ENCODE measurements at places on chromosomes 2 and 18.

DNA sequence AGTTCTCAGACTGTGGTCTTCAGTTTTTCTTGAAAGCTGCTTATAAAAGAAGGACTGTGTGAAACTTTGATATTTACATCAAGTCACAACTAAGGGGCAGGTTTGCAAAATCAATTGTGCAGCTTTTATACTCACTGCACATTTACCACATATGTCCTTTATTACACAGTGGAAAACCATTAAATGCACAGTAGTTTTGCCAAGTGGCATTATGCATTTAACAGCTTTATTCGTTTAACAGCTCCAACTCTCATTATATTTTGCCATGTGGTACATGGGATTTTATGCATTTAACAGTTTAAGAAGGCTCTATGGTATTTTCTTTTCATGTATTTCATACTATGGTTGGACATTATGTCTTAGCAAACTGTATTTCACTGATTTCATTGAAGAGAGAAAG is 135.6 kb downstream of the SATB2 start:
- DNase-seq: no peak

DNA sequence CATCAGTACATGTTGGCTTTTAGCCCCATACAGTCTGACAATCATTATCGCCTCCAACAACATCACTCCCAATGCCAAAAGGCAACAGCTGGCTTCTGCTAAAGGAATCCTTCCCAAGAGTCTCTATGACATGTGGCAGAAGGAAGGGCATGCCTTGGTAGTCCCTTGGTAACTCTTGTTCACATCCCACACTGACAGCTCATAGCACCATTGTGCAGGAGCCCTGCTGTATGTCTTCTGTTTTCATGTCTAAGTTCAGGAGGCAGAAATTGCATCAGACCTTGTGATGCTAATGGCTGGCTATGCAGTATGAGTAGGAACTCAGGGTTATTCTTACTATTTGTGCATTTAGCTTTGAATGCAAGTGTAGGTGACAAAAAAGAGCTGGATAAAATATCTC is 392.1 kb downstream of the PTH2R start:
- no peak for DNase-seq

- DNase-seq: no peak
Observed at GRCh38 chr2:83238111-83238510, 1221.0 kb downstream of the SUCLG1 start.

- DNase-seq: no peak
Observed at GRCh38 chr18:39958876-39959275, 1996.2 kb upstream of the PIK3C3 start.

DNA sequence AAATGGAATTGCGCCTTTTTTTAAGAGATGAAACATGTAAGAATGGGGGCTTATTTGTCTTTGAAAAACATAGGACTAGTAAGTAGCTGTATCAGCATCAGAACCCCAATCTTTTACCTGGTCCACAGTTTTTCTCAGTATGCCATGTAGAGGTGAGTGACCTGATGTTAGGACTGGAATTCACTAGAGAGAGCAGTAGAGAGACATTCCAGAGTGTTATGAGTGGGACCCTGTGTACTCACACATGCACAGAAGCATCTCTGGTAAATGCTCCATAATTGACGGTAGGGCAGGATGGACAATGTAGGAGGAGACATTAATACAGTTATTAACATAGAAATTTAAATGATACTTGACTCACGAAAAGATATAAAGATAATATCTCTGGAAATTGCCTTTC is 1.4 kb upstream of the GALNT13 start:
- DNase-seq: no peak

GRCh38 chr2:79713131-79713785 is 200.4 kb downstream of the CTNNA2 start:
- DNase-seq: no peak

DNA sequence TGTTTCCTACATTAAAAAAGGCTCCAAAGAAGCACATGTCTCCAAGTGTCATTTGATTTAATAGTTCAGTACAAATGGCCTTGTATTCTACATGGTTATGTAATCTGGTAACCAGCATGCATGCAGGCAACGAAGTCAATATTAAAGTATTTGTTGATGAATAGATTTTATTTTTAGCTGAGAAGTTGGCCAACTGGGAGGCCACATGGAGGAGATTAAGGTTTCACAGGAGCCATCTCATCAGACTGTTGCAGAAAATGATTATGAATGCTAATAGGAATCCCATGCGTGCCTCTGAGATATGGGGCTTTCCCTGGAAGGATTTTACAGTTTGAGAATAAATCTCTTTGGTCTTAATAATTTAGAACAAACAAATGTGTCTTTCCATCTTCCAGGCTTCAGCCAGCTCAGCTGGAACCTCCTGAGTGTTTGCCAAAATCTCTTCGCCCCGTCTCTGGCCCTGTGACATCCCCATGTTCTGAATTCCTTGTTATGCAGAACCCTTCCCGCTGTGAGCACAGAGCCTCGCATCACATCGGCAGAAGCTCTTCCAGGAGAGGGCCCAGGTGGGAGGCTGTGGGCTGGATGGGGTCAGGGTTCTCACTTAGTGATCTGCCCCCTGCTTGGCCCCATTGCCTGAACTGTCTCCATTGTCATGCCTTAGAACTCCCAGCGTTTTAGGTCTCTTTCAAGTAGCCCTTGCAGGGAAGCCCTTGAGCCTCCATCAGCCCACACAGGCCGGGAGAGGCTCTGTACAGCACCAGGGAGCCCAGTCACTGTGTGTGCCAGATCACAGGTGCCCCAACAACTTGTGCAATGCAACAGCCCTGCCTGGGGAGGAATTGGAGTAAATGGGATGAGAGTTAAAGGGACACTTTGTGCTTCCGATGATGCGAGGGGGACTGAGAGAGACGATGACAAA is 190.5 kb upstream of the TWIST2 start:
- no peak for DNase-seq

DNA sequence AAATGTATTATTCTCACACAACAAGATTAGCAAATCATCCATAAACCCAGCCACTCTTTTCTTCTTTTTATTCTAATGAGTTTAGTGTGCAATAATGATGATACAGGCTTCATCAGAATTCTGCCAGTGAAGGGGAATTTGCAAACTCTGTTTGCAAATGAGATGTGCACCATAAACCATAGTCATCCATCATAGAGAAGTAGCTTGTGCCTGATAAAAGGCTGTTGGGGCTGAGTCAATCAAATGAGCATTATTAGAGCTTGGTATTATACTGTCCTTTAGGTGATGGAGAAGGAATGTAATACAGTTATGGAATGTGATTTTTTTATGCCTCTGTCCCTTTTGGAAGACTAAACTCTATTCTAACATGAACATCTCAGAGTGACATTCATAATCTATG is 101.8 kb downstream of the DCC start:
- DNase-seq: no peak

DNA sequence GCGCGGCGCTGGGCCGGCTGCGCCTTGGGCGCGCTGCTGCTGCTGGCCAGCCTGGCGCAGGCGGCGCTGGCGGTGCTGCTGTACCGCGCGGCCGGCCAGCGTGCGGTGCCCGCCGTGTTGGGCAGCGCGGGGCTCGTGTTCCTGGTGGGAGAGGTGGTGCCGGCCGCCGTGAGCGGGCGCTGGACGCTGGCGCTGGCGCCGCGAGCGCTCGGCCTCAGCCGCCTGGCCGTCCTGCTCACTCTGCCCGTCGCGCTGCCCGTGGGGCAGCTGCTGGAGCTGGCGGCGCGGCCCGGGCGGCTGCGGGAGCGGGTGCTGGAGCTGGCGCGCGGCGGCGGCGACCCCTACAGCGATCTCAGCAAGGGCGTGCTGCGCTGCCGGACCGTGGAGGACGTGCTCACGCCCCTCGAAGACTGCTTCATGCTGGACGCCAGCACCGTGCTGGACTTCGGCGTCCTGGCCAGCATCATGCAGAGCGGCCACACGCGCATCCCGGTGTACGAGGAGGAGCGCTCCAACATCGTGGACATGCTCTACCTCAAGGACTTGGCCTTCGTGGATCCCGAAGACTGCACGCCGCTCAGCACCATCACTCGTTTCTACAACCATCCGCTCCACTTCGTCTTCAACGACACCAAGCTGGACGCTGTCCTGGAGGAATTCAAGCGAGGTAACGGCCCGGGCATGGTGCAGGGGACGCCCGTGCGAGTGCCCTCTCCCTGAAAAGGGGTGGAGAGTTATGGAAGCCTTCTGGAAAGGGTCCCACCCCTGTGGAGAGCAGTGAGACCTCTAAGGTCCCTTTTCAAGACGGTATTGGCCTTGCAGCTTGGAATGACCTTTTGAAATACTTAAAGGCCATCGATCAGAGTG is 1.0 kb downstream of the CNNM3 start:
- no peak for DNase-seq

DNA sequence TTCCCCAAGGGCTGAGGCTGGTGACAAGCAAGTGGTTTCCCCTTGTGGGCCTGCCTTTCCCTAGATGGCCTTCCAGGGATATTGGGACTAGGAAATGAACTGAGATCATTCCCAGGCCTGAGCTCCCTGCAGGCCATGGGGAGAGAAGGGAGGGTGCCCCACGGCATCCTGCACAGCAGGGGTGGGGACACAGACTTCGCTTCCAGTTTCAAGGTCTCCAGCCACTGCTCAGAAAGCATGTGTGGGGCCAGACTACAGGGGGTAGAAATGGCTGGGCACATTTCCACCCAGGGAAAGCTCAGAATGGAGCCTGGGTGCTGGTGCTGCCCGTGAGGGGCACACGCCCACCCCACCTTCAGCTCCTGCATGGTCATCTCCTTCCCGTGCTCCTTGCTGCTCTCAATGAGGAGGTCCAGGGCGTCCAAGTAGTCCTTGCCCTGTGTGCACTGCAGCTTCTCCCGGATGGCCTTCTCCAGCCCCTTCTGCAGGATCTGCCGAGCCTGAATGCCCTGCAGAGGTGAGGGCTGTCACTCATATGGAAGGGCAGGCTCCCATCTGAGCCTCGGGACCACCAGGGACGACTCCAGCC is 13.2 kb downstream of the CYP26B1 start:
- DNase-seq: no peak

DNA sequence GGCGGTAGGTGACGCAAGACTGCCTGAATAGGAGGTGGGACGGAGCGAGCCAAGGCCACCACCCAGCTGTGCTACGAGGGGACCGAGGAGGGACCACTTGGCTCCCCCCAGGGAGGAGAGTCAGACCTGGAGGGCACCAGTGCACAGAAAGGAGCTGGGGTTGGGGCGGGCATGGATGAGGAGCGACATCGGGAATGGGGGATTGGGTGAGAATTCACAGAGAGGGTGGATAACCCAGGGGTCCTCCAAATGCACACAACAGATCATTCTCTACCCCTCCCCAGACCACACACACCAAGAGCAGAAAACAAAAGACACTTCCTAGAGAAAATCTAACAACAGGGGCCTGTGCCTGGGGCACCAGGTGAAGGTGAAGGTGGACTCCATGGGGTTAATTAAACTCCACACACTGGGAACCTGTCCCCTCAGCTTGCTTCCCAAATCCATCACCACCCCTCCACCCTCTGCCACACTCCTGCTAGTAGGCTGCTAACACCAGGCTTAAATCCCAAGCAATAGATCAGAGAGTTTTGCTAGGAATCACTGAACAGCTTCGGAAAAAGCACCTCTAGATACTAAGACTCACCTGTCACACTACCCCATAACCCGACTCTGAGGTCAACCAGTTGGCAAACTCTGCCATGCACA is 274.6 kb downstream of the EIPR1 start:
- DNase-seq: no peak

GRCh38 chr2:73104933-73105332 is 7.8 kb downstream of the RAB11FIP5 start:
- no peak for DNase-seq

GRCh38 chr2:214593727-214594126 is 182.9 kb downstream of the VWC2L start:
- DNase-seq: no peak

GRCh38 chr2:184528119-184528518 is 70.2 kb upstream of the ZNF804A start:
- no peak for DNase-seq

GRCh38 chr2:84116143-84116542 is 342.9 kb downstream of the SUCLG1 start:
- no peak for DNase-seq
